ENCODE measurements at places on chromosomes 3 and 15.
A peak's percentile ranks its signal among the peaks of the same experiment; 100 is the strongest.

- no peak for DNase-seq
These were observed 54.5 kb upstream of the CHRNA7 start for GRCh38 chr15:31975830-31976229.

DNA sequence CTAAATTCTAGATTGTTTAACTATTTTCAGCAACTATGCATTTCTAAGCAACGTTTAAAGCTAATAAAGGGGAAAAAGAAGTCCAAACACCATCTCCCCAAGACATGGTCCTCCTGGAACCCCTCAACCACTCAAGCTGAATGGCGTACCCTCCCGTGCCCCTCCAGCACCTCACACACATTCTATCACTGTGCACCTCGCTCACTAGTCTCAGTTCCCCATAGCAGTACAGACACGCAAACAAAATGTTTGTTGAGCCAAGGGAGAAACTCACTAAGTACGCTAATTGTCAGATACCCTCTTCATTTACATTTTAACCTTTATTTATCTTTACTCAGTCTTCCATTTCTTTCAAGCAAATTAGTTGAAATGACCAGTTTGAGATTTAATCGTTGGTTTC lies 48.8 kb downstream of the ACAP2 start:
- DNase-seq: no peak

DNA sequence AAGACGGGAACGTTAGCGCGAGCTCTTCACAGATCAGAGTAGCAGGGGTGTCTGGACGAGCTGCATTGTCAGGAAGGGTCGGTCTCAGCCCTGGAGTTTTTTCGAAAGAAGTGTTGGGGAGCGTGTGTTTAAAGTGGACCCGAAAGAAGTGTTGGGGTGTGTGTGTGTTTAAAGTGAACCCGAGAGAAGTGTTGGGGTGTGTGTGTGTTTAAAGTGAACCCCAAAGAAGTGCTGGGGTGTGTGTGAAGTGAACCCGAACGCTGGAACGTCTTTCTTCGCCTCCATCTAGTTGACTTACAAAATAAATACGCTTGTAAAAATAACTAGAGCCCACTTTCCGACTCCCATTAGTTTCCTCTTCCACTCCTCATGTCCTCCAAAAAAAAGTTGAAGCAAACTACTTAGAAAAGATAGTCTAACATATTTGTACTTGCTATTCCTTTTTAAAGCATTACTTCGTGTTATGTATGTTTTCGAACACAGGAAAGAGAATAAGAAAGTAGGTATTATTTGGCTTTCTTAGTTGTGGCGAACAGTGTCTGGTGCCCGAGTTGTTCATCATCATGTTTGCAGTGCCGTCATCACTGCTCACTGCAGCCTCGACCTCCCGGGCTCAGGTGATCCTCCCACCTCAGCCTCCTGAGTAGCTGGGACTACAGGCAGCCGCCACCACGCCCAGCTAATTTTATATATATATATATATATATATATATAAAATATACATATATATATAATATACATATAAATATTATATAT lies 1.0 kb downstream of the LRCH3 start:
- peak; percentile 43 for DNase-seq

DNA sequence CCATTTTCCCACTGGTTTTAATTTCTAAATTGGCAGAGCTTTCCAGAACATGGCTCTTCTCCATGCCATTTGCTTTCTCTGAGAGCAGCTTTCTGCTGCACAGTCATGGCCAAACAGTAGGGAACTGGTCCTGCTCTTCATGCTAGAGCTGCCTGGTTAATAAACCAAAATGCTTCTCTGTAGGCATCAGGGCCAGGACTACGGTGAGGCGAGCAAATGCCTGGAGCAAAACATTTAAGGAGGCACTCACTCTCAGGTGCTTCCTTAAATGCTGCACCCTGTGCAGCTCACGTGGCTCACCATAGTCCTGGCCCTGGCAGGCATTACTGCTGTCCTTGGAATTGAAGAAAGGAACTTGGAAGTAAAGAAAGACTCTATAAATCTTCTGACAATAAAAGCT lies 48.5 kb upstream of the PPP2R3A start:
- no peak for DNase-seq
